GOT3 (cell line): ENCODE measurements at places on chromosomes 7 and 10.

- no peak for DNase-seq
These were observed 143.3 kb upstream of the KAT6B start for GRCh38 chr10:74683067-74683466.

- no peak for DNase-seq
These were observed 295.7 kb upstream of the ZMIZ1 start for GRCh38 chr10:78772986-78773530.

- DNase-seq: peak; percentile 95
These were observed 1.1 kb upstream of the ARL4A start for GRCh38 chr7:12686234-12686890.

DNA sequence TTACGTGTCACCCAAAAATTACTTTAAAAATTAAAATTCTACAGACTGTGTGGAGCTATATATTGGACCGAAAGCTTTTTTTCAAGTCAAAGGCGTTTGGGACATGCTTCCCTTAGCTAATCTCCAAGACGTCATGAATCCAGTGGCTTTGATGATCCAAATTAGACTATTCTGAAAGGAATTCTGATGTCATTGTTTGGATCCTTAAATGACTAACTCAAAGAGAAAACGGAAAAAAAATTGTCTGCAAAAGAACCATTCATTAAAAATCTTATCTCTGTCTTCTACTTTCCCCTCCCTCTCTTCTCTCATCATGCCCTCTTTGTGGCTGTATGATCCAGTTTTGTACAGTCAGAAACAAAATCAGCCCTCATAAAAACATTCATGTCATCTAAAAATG lies 161.8 kb downstream of the ETV1 start:
- no peak for DNase-seq

DNA sequence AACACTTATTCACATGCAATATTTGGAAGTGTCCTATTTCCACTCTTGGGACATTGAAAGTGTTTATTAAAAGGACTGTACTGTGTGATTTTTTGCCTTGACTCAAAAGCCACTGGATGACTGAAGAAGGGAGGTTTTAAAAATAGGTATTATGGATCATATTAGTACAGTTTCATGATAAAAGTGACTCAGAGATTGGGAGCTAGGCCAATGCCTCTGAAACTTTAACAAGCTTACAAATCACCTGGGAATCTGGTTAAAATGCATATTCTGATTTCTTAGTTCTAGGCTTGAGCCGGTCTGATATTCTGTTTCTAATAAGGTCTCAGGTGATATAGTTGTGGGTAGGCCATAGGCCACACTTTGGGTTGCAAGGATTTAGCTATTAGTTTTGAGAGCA lies 191.2 kb downstream of the PLXDC2 start:
- DNase-seq: no peak

- DNase-seq: no peak
These were observed 12.4 kb upstream of the SRRM3 start for GRCh38 chr7:76189276-76189675.

DNA sequence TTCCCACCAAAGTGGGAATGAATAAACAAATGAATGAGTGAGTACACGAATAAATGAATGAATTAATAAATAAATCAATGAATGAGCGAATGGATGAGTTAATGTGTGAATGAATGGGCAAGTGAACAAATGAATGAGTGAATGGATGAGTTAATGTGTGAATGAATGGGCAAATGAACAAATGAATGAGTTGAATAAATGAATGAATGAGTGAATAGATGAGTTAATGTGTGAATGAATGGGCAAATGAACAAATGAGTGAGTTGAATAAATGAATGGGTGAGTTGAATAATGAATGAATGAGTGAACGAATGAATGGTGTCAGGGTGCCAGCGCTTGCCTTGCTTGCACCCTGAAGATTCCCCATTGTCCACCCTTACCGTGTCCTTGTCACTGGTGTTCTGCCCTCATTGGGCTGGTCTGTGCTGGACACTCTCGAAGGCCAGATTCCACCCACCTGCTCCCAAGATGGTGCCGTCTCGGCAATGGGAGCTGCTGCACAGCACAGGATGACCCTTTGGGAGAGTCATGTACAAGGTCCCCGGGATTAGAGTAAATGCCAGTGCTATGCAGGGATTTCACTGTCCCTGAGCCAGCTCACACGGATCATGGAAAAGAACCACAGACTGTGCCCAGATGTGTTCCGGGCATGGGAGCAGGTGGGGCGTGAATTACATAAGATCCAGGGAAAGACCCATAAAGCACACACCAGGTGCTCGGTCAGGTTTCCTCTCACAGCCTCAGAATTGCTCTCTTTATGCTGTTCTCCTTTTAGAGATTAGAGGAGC lies 83.2 kb downstream of the CAMK1D start:
- DNase-seq: no peak

- DNase-seq: no peak
These were observed 24.1 kb upstream of the NRCAM start for GRCh38 chr7:108480311-108480710.

- no peak for DNase-seq
These were observed 106.5 kb upstream of the ANLN start for GRCh38 chr7:36283181-36283580.

DNA sequence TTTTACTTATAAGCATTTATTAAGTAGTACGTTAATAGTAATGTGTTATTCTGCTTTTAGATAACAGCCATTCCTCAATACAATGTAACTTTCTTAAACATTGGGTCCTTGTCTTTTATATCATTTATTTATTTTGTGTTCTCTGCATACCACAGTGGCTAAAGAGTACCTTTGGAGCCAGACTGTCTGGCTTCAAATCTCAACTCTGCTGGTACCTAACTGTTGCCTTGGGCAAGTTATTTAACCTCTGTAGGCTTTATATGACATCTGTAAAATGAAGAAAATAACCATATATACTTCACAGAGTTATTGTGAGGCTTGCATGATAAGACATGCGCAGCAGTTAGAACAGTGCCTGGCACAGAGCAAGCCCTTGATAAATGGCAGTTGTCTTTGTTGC lies 397.6 kb downstream of the MDFIC start:
- no peak for DNase-seq

- DNase-seq: peak; percentile 3
These were observed 76.1 kb upstream of the ZEB1 start for GRCh38 chr10:31242902-31243301.

DNA sequence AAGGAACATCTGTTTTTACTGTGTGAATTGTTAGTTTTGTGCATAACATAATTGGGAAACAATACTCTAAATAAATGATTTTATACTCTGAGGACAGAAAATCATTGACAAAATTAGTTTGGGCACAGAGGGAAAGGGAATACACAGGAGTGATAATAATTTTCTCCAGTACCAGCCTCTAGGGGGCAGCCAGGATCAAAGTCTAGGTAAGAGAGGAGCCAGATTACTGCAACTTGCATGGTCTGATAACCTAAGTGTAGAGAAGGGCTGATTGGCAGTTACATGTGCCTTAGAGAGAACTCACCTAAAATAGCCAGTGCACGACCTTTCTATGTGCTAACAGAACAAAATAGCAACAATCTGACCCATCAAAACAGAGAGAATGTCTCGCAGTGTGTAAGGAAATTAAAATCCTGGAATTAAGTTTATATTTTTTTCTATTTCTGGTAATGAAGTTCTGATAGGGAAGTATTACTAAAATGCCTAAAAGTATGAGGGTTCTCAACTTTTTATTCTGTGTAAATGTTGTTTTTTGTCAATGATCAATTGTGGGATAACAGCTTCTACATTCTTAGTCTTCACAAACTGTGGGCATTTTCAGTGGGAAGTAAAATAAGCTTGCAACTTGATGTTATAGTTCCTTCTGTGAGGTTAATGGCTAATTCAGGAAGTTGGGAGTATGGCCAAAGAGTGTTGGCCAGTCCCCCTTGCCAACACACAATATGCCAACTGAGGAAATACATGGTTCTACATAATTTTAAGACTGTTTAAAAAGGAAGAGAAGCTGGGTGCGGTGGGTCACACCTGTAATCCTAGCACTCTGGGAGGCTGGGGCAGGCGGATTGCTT lies 66.4 kb downstream of the EXOC6 start:
- DNase-seq: no peak

GRCh38 chr10:125721035-125721434 lies 1.5 kb downstream of the EDRF1 start:
- no peak for DNase-seq

DNA sequence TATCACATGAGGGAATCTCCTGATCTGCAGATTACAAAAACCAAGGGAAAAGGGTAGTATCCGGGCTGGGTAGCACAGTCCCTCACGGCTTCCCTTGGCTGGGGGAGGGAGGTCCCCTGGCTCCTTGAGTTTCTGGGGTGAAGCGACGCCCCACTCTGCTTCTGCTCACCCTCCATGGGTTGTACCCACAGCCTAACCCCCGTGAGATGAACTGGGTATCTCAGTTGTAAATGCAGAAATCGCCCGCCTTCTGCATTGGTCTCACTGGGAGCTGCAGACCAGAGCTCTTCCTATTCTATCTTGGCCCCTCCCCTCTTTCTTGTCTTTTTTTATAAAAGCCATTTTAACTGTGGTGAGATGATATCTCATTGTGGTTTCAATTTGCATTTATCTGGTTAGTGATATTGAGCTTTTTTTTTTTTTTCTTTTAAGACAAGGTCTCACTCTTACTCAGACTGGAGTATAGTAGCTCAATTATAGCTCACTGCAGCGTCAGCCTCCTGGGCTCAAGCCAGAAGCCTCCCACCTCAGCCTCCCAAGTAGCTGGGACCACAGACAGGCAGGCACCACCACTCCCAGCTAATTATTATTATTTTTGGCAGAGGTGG lies 87.8 kb downstream of the ABCC2 start:
- no peak for DNase-seq

- no peak for DNase-seq
These were observed 21.3 kb downstream of the WNT8B start for GRCh38 chr10:100483876-100484666.

GRCh38 chr10:118720685-118721538 lies 33.9 kb downstream of the CACUL1 start:
- DNase-seq: no peak

GRCh38 chr7:37666026-37666799 lies 17.4 kb upstream of the GPR141 start:
- DNase-seq: no peak

GRCh38 chr7:116399819-116400218 lies 99.7 kb upstream of the CAV2 start:
- DNase-seq: no peak

- no peak for DNase-seq
These were observed 355.9 kb upstream of the C7orf33 start for GRCh38 chr7:148234715-148235114.

DNA sequence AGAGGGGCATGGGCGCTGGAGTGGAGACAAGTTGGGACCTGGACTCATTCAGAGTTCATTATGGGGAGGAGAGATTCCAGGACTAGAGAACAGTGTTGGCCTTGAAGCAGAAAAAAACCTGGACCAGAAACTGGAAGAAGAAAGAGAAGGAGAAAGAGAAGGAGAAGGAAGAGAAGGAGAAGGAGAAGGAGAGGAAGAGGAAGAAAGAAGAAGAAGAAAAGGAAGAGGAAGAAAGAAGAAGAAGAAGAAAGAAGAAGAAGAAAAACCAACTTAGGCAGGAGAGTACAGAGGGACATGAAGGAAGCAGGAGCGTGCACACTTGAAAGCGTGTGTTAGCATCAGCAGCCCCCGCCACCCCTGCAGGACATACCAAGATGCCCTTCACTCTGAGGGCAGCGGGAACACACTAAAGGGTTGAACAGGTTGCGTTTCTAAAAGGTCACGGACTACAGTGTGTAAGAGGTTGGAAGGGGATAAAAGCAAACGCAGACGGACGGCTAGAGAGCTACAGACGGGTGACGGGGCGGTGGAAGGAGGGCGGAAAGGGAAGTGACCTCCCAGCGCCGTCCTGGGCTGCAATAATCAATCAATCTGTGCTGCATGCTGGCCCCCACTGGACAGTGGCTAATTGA lies 95.3 kb downstream of the SEC61G start:
- DNase-seq: no peak

GRCh38 chr7:24701261-24702235 lies 55.7 kb downstream of the GSDME start:
- DNase-seq: no peak

DNA sequence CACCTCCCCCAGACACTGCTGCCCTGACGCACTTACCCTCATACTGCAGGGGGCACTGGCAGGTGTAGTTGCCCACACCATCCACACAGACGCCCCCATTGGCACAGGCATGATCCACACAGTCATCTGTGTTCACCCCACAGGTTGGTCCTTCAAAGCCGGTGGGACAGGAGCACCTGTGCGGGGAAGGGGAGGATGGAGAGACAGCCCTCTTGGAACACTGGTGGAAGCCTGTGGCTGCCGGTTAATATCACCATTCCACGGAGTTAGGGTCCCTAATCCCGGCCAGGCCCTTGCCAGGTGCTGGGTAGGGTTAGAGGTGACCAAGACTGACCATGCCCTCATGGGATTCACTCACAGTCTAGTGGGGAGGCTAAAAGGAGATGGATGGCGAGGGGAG lies 171.8 kb downstream of the SLIT1 start:
- no peak for DNase-seq

- DNase-seq: no peak
These were observed 12.2 kb downstream of the ADAM12 start for GRCh38 chr10:126375926-126376554.

DNA sequence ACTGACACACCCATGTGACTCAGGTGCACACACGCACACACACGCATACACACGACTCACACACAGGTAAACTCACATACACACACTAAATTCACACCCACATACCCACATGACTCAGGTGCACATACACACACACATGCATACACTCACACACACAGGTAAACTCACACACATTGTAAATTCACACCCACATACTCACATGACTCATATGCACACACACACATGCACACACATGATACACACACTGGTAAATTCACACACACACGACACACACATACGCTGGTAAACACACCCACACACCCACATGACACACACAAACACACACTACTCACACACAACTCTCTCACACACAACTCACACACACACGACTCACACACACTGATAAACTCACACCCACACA lies 63.6 kb downstream of the TCERG1L start:
- DNase-seq: no peak

GRCh38 chr7:156460858-156461627 lies 179.5 kb upstream of the RNF32 start:
- DNase-seq: no peak
